ENCODE measurements at places on chromosomes 16 and 17.

DNA sequence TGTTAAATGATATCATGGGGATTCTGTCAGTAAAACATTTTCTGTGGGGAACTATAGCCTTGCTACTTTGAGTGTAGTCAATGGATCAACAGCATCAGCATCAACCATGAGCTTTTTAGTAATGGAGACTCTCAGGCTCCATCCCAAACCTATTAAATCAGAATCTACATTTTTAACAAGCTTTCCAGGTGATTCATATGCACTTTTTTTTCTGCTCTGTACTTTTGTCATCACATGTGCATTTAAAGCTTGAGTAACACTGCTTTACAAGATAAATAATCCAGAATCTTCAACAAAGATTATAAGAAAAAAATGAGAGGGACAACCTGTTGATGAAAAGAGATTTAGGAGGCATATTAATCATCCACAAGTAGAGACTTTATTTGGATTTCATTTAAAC is 23.5 kb downstream of the NUP93 start:
- DNase-seq = no peak

DNA sequence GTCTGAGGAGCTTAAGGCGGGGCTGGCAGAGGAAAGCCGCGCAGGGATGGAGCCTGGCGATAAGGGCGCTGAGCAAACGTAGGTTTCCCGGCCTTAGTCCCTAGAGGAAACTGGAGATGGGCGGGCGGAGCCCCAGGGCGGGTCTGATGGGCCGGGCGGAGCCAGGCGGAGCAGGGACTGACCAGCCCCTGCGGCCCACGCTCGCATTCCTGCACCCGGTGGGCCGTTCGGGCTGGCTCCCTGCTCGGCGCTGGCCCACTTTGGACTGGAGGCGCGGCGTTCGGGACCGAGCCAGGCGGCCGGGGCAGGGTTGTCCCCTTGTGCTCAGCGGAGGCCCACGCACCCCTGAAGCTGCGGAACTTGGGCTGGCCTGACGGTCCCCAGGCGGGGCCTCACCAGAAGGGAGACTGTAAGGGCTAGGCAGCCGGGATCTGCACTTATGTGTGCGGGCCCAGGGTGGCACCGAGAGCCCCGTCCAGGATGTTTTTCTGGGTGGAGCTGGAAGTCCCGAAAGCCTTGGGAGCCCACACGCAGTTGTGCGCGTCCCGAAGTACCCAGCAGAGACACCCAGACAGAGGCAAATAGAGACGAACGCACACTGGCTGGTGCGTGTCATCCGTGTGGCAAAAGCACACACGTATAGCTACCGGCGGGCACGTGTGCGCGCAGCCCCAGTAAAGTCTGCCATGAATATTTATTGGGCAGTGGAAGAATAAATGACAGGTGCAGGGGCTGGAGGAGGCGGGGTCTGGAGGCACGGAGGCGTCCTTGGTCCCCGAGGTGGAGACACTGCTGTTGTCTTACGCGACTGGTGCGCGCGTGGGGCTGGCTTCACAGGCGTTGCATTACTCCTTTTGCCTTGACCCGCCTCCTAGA is 1.4 kb downstream of the PYDC1 start:
- DNase-seq = peak; percentile 70

DNA sequence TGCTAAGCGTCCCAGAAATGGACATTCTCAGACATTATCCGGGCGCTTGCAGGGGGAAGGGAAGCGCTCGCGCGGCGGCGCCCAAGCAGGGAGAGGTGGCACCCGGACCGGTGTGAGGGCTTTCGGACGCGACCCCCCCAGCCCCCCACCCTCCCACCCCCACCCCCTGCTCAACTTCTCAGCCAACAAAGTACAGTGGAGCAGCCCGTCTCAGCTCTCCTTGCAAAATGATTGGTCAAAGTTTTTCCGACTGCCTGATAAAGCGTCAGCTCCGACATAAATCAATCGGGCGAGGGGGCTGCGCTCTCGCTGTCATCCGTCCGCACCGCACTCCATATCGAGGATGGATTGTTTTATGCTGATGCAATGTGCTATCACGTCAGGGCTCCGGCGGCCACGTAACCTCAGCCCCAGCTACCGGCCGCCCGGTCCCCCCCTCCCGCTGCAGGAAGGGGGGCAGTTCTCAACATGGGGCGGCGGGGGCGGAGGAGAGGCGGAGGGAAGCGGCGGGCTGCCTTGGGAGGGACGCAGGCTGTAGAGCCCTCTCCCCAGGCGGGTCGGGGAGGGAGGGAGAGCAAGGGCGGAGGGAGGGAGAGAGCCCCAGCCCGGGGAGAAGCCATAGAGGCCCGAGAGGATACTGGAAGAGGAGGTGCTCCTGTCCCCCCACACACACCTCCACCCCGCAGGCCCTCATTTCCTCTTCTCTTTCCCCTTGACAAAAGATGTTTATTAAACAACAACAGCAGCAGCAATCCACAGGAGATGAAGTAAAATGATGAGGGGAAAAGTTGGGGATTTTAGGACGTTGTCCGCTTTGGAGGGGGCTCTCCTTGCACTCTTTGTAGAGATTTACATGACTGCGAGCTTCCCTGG is at the start of gene HOXB9:
Gene HOXB9, minus strand, starts transcription at position 114 of the 873 bp plus-strand sequence. Its CDS starts 89 bp downstream, at position 25.
- no peak for DNase-seq

- no peak for DNase-seq
Measured at GRCh38 chr17:15278924-15279477, 13.9 kb upstream of the PMP22 start.

- DNase-seq = no peak
Measured at GRCh38 chr16:77833921-77834634, 45.7 kb downstream of the VAT1L start.

DNA sequence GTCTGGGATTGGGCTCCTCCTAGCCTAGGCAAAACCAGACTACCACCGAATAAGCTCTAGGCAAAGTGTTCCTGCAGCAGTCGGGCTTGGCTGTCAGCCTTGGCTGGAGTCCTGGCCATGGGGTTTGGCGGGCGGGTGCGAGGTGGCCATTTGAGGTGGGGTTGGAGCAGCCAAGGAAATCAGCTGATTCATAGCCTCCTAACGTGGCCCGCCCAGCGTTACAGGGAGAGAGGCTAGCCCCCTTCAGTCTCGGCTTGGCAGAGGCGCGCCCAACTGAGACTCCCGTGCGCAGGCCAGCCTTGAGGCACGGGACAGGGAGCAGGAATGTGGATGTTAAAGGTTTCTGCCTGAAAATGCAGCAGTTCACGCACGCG is 1.9 kb downstream of the PMP22 start:
- DNase-seq = no peak

- DNase-seq = no peak
Measured at GRCh38 chr17:37553401-37553966, 55.7 kb downstream of the SYNRG start.

GRCh38 chr16:67185651-67186134 is 1.9 kb upstream of the MATCAP1 start:
- no peak for DNase-seq

- DNase-seq = no peak
Measured at GRCh38 chr17:35537601-35538141, at the start of gene SLFN12L. Gene SLFN12L (minus strand): TSS chr17:35537678. CDS start chr17:35522364, 15,314 bp downstream.

DNA sequence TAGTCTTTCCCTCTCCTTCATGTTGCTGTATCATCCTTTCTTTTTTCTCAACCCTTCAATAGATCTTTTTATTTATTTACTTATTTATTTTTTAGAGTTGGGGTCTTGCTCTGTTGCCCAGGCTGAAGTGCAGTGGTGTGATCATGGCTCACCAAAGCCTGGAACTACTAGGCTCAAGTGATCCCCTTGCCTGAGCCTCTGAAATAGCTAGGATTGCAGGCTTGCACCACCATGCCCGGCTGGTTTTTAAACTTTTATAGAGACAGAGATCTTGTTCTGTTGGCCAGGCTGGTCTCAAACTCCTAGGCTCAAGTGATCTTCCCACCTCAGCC is 51.7 kb downstream of the SNX29 start:
- DNase-seq = no peak

Data from cerebellar nuclear complex (tissue), 1 donor.